ENCODE measurements at places on chromosomes 4 and X. TPM values are rescaled to one million over a fixed set of nuclear protein-coding genes. Genes with fewer than 3 reads are reported as not detected.

DNA sequence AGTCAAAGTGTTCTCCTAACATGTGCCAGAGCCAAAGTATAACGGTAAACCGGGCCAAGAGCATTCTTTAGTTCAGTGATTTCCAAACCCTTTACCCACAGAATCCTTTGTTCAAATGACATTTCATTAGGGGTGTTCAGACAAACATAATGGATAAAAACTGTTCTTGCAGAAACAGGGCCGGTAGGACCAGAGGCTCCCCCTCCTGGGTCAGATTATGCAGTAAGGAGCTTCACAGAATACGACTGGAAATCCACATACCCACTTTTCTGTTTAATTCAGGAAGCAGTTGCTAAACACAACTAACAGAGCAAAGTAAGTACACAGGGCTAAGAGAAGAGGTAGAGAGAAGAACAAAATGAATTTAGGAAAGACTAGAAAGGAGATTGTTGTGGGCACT, 46.6 kb upstream of the TMEM184C start:
- DNase-seq, result no peak

GRCh38 chr4:101075536-101075935, 271.8 kb downstream of the PPP3CA start:
- DNase-seq, result no peak

DNA sequence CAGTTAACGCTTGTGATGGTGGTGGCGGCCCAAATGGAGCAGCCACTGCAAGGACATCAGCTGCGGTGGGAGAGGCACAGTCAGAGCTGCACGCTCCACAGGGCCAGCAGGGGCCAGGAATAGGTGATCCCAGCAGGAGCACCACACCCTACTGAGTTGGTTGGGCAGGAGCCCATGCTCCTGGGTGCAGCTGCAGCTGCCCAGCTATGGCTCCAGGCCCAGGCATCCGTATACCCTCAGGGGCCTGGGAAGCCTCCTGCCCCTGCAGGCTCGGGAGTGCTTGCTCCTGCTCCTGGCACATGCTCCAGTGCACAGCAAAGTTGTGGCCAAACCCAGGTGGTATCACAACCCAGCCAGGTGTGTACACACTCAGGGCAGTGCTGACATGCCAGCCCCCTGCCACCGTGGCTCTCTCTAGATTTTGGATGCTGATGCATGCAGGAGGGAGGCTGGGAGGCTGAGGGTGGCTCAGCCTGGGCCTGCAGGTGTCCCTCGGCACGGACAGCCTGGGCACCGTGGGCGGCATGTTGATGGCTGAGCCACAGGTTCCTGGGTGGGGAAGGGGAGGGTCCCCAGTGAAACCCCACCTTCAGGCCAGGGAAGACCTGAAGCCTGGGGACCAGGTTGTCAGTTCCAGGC, 150.2 kb downstream of the CXXC4 start:
- DNase-seq, result no peak

- no peak for DNase-seq
Observed at GRCh38 chr4:157079441-157079840, 3.5 kb downstream of the GLRB start.

The BEND4 gene
- total RNA-seq, result 0.53 TPM

Measured in activated T-cell treated with anti-CD3 and anti-CD28 coated beads, Interleukin-2, amount 50 U/mL, for 72 hours (primary cell).